Left forelimb (tissue), 1 donor: ENCODE measurements at places on chromosomes 7 and 10.

DNA sequence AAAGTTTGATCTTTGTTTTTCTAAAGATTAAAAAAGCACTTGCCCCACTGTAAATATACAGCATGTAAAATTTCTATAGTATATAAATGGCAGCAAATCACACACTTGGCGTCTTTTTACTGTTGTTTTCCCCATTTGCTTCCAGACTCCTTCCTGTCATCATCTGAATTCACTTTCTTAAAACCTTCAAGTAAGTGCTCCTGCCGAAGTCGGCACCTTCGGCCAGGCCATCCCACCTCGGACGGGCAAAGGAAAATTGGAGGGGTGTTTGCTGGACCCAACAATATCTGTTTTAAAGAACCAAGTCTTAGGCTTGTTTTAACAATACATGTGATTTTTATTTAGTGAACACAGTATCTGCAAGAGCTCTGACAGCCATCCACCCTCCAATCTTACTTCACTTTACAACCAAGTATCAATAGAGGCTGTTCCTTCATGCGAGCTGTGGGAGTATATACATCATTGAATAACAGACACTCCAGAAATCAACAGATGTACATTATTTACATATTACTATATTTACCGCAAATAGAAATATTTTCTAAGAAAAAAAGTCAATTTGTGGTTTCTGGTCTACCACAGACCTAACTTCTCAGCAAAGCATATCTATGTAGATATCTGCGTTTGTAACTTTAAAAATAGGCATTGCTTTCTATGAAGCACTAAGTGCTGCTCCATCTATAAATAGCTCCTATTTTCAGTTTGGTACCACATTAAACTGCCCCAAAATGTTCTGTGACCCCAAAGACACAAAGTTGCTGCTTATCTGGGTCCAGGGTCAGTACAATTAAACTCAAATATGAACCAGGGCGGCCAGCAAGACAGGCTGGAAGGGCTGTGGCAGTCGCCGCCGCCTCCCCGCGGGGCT is 110.7 kb downstream of the CYTH3 start:
- DNase-seq = no peak

DNA sequence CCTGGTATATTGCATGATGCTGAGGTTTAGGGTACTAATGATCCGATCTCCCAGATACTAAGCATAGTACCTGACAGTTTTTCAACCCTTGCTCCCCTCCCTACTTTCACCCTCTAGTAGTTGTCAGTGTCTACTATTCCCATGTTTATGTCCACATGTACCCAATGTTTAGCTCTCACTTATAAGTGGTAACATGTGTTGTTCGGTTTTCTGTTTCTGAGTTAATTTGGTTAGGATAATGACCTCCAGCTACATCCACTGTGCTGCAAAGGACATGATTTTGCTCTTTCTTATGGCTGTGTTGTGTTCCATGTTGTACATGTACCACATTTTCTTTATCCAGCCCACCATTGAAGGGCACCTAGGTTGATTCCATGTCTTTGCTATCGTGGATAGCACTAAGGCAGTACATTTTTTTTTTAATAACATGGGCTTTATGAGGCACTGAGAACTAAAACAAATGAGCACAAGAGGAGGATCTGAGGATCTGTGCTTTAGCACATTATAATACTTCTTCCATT is 28.1 kb downstream of the ITGB8 start:
- no peak for DNase-seq

- DNase-seq = no peak
Observed at GRCh38 chr7:117312593-117313580, 10.0 kb downstream of the WNT2 start.

- no peak for DNase-seq
Observed at GRCh38 chr7:98210513-98211220, 572 bp upstream of the BHLHA15 start.

- DNase-seq = no peak
Observed at GRCh38 chr10:121062115-121062514, 211.0 kb downstream of the WDR11 start.
